K562 (cell line): ENCODE measurements at places on chromosomes 11 and 22. TPM values are rescaled to one million over a fixed set of nuclear protein-coding genes. Genes with fewer than 3 reads are reported as not detected.

GRCh38 chr11:130674686-130675308 lies 226.4 kb downstream of the ADAMTS15 start:
- no peak for DNase-seq
- H3K27me3 ChIP-seq = no peaks in the 10 kb centered on the region
- H3K4me1 ChIP-seq = no peaks in the 10 kb centered on the region
- H3K4me3 ChIP-seq = no peak overlapping the region
- no peaks in the 10 kb centered on the region for H3K36me3 ChIP-seq

GRCh38 chr11:1844221-1845094 lies 5.7 kb downstream of the TNNI2 start:
- peaks cover 59% of the 10 kb centered on the region for H3K27me3 ChIP-seq
- peaks cover 65% of the 10 kb centered on the region for H3K4me1 ChIP-seq
- H3K4me3 ChIP-seq = no peak overlapping the region

DNA sequence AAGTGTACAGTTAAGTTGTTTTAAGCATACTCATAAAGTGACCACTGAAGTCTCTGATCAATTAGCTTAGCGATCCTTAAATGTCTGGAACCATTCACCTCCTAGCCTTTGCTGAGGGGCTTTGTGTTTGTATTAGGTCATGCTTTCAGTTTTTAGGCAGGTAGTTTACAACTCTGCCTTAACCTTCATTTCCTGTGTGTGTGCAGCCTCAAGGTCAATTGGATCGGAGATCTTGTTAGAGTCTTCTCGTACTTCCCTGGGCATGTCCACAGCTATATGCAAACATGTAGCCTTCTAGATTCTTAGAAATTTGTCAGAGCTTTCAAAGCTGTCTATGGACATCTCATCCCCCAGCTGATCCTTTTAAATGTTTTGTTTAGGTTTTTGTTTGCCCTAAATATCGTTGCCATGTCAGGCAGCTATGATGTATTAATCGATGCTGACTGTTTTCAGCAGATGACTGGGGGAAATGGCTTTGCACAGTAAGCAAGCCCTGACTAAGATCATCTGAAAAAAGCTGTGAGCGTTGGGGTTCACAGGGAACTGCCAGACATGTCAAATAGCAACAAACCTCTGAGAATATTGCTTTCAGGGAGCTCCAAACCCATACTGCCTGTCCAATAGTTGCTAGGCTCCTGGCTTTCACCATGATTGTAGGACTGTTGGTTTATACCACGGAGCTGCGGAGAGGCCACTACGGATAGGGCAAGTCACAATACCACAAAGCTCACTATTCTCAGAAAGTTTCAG lies 45.6 kb downstream of the GLYAT start:
- no peaks in the 10 kb centered on the region for H3K36me3 ChIP-seq
- no peak overlapping the region for H3K4me3 ChIP-seq
- H3K4me1 ChIP-seq = no peaks in the 10 kb centered on the region
- no peak for DNase-seq
- no peaks in the 10 kb centered on the region for H3K27me3 ChIP-seq

DNA sequence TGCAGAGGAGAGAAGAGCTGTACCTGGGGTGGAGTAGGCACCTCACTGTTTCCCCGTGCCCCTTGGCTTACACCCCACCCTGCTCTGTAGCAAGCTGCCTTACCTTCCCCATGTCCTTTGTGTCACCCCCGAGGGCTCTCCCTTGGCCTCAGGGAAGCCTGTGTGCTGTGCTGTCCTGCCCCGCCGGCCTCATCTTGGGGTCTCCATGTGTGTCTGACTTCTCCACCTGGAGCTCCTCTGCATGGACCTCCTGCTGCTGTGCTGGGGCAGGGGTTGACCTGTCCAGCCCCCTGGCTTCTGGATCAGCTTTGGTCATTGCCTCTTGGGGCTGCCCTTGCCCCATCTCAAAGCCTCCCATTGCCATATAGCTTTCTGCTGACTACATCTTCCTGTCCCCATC lies 59.8 kb downstream of the OSBP2 start:
- no peak overlapping the region for H3K27ac ChIP-seq
- H3K4me3 ChIP-seq = no peak overlapping the region
- H3K4me1 ChIP-seq = no peaks in the 10 kb centered on the region; the same call in 1 of the 2 replicates
- no peaks in the 10 kb centered on the region for H3K36me3 ChIP-seq
- no peak for DNase-seq

DNA sequence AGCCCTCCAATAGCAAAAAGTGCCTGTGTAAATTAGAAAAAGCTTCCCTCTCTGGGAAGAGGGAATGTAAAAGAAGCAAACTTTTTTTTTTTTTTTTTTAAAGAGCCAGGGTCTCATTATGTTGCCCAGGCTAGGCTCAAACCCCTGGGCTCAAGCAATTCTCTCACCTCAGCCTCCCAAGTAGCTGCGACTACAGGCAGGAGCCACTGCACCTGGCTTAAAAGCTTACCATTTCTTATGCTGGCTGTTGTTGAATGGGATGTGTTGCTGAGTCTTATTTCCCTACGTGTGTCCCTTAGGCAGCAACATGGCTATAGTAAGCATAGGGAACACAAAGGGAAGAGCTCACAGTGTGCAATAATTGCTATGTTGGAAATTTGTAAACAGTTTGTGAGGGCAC lies 225.5 kb upstream of the CCDC90B start:
- no peaks in the 10 kb centered on the region for H3K36me3 ChIP-seq
- no peak for DNase-seq
- no peaks in the 10 kb centered on the region for H3K4me1 ChIP-seq
- no peaks in the 10 kb centered on the region for H3K27me3 ChIP-seq

GRCh38 chr22:38964989-38965388 lies 7.6 kb downstream of the APOBEC3A start:
- no peaks in the 10 kb centered on the region for H3K36me3 ChIP-seq
- DNase-seq = no peak
- H3K27ac ChIP-seq = no peak overlapping the region
- no peak overlapping the region for H3K4me3 ChIP-seq

DNA sequence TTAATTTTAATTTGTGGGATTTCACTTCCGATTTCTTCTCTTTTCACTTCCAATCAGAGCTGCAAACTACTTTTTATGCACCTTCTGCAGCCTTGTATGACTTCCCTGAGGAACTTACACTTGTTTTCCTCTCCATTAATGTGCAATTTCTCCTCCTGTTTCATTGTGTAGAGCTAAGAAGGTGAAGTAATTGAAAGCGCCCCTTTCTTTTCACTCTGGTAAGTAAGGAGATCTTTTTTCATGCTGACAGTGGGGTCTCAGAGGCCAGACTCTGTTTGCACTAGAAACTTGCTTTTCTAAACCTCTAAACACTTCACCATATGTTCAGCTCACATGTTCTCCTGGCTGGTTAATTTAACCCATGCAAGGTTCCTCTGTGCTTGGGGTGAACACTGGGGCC lies 117.0 kb downstream of the FANCF start:
- no peak overlapping the region for H3K27ac ChIP-seq
- H3K4me1 ChIP-seq = no peaks in the 10 kb centered on the region
- H3K27me3 ChIP-seq = no peaks in the 10 kb centered on the region
- DNase-seq = no peak

Gene PDGFB
- total RNA-seq = 1.2 and 1.4 TPM in 2 replicates
